ENCODE measurements at places on chromosomes 12 and 14.

- DNase-seq = no peak
These were observed 99.1 kb downstream of the KICS2 start for GRCh38 chr12:64122995-64123394.

DNA sequence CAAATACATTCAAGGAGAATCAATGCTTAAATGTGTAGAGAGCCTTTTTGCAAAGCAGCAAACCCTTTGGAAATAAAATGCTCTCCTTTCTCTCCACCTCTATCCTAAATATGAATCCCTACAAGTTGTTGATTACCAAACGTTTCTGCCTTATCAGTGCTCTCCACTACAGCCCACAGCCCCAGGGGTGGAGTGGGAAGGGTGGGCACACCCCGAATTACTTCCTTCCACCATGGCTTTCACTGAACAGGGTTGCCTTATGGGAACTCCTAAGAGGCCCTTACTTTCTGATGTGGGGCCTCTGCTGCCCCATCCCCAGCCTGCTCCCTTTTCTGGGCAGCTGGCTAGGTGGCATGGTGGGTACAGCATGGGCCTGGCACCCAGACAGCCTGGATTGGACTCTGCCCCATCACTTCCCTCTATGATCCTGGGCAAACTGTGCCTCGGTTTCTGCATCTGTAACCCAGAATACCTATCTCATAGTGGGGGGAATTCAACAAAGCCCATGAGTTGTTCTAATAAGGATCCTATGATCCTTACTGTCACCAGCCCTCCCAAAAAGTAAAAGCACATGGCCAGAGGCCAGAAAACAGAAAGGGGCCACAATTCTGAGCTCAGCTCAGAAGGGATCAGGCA lies 16.1 kb downstream of the AK7 start:
- no peak for DNase-seq

GRCh38 chr12:106273491-106273890 lies 25.7 kb upstream of the CKAP4 start:
- DNase-seq = no peak

- DNase-seq = no peak
These were observed 4.7 kb downstream of the KDM2B start for GRCh38 chr12:121575952-121576625.

DNA sequence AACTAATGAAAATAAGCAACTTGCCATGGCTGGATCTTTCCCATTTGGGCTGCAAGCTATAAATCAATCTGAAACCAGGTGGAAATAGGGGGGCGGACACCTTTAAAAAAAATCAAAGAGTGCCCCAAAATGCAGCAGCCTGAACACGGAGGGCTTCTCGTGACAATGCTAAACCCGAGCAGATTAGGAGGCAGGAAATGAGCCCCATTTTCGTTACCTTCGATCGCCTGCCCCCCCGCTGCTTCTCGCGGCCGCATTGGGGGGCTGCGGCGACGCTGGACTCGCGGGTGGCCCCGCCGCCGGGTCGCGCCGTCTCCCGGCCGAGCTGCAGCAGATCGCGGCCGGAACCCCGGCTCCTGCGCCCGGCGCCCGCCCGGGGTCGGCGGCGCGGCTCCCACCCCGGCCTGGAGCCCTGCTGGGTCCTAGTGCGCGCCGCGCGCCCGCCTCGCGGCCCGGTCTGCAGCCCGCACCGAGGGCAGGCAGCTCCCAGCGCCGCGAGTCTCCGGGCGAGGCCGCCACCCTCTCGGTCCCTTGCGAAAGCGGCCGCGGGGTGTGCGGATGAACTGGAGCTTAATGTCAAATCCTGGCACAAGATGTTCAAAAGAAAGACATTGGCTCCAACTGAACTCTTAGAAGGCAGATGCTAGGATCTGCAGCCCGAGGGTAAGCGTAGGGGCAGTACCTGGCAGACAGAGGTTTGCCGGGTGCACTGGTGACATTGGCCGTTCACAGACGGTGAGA lies 201.9 kb upstream of the FOXN3 start:
- DNase-seq = peak; percentile 52

GRCh38 chr14:68103853-68104252 lies 284.3 kb downstream of the RAD51B start:
- DNase-seq = no peak
